ENCODE measurements at places on chromosomes 1 and 21. TPM values are rescaled to one million over a fixed set of nuclear protein-coding genes. Genes with fewer than 3 reads are reported as not detected.

The VASH2 gene
- total RNA-seq: 19.7 TPM

DNA sequence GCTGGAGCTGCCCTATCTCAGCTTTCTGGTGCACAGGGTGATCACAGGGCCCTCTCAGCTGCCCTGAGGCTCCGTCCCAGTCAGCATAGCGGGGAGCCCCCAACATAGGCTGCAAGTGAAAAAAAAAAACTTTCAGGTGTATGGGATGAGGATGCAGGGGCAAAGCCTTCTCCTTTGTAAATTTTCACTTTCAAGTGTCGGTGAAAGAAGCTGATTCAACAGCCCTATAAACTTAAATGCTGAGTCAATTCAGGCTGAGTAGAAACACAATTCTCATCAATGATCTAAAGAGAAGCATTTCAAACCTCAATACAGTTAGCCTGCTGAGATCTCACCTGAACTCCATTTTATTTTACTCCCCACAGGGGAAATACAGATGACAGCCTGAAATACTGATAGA is 171.2 kb downstream of the SEC16B start:
- no peak for DNase-seq

- no peak for DNase-seq
Measured at GRCh38 chr1:99763956-99764355, 2.5 kb downstream of the FRRS1 start.

- no peak for DNase-seq
Measured at GRCh38 chr1:98292994-98293393, 368.5 kb upstream of the SNX7 start.

GRCh38 chr1:192786576-192786975 is 22.3 kb upstream of the RGS2 start:
- no peak for DNase-seq

GRCh38 chr1:92298213-92298572 is 594 bp downstream of the GLMN start:
- DNase-seq: no peak

DNA sequence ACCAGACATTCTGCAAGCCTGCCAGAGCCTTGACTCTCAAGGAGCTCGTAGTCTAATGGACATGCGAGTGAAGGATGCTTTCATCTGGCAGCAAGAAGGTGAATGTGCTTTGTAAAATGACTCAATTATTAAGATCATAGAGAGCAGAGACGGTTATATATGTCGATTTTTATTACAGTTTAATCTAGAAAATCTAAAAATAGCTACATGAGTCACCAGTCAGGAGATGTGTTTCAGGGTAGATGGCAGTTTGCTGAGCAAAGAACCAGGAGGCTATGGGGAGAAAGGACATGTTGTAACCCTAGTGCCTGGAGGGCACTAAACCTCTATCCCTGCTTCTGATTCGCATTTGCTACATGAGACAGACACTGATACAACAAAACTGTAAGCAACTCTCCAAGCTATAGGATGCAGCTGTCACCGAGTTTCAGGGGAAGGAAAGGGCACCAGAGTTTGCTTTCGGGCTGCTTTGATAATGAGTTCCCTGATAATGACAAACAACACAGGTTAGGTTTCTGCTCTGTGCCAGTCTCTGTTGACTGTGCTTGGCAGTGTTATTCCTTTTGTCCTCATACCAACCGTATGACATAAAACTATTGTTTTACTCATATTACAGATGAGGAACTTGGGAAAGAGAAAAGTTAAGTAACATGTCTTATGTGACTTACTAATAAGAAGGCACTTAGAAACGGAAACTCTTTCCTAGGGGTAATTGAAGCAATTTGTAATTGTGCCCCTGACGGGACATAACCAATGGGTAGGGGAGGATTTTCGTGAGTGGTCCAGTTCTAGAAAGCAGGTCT is 43.2 kb downstream of the C1orf198 start:
- DNase-seq: no peak

All from urinary bladder (tissue), 4 donors.